Kidney (tissue), 22 donors: ENCODE measurements at places on chromosomes 2 and 18. TPM values are rescaled to one million over a fixed set of nuclear protein-coding genes. Genes with fewer than 3 reads are reported as not detected.
A peak's percentile ranks its signal among the peaks of the same experiment; 100 is the strongest.

GRCh38 chr18:21389903-21390302 is 147.9 kb downstream of the GREB1L start:
- no peak for DNase-seq

GRCh38 chr2:10235909-10236550 is 66.7 kb upstream of the HPCAL1 start:
- no peak for DNase-seq

GRCh38 chr18:79069717-79070151 is 540 bp downstream of the ATP9B start:
- DNase-seq: no peak

DNA sequence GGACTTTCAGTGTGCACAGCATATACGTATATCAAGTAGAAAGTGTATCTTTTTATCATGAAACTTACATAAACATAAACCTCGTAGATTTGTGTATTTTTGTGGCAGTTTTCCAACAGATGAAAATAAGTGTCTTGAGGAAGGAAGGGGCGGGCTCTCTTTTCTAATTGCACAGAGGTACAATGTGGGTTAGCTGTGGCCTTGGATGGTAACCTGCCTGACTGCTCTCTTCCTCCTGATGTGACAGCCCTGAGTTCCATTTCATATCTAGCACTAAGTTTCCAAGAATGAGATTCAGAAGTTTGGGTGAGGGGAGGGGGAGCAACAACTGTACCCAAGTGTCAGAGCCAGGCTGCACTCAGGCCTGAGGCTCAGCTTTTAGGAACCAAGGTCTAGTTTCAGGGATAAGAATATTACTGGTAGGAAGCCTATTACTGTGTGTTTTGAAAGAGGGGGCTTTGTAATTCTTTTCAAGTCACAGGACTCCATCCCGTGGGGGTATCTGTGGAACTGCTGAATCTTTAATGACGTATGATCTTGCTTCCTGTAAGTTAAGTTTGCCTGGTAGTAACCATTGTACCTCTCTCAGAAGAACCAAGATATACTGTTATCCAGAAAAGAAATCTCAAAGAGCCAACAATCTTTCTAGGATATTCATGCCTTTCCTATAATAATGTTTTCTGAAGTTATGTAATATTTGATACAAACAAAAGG is 483.7 kb downstream of the PTPRM start:
- no peak for DNase-seq

- no peak for DNase-seq
Observed at GRCh38 chr2:54504866-54505265, 48.7 kb downstream of the SPTBN1 start.

DNA sequence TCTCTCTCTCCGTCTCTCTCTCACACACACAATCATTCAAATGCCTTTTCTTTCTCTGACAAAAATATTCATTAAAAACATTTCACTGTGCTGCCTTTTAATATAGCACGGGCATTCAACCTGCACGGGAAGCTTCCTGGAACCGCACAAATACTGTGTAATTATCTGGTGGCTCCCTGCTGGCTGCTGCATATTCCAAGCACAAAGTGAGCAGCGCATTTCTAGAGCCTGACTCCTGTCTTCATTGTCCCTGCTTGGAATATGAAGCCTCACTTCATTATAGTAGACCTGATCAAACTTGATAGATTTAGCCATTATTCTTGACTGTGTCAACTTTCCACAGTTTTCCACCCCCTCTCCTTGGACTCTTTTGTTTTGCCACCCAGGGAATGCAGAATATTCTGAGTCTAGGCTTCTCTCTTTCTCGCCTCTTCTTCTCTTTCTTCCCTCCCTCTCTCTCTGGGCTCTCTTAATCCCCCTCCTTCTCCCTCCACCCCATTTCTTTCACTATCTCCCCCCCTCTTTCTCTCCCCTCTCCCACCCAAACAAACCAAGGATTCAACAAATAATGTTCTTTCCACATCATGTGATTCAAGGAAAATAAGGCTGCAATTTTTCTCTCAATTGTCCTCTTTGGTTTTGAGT is 672.1 kb upstream of the FANCL start:
- DNase-seq: no peak

- DNase-seq: peak; percentile 41
Observed at GRCh38 chr2:221124532-221125240, 447.4 kb downstream of the EPHA4 start.

GRCh38 chr2:72138011-72138881 is 9.4 kb downstream of the CYP26B1 start:
- no peak for DNase-seq

- no peak for DNase-seq
Observed at GRCh38 chr18:3692691-3693090, 242.7 kb downstream of the TGIF1 start.

- DNase-seq: no peak
Observed at GRCh38 chr2:143255899-143256298, 126.7 kb downstream of the ARHGAP15 start.

- peak; percentile 28 for DNase-seq
Observed at GRCh38 chr2:1652034-1652790, 92.1 kb downstream of the PXDN start.

DNA sequence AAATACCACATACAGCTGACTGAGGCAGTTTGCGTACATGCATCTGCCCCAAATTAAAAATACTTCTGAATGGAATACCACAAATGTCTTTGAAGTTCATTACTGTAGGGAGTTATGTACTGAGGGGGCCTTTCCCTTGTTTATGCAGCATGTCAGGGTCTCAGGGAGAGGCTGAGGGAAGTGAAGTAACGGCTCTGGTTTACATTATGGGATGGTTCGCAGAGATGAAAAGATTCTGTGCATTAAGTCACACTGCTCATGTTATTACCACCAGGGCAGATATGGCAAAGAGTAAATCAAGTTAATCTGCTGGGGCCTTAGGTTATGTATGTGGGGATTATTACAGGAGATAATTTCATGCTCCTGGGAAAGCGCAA is 385.9 kb upstream of the RND3 start:
- DNase-seq: peak; percentile 43

DNA sequence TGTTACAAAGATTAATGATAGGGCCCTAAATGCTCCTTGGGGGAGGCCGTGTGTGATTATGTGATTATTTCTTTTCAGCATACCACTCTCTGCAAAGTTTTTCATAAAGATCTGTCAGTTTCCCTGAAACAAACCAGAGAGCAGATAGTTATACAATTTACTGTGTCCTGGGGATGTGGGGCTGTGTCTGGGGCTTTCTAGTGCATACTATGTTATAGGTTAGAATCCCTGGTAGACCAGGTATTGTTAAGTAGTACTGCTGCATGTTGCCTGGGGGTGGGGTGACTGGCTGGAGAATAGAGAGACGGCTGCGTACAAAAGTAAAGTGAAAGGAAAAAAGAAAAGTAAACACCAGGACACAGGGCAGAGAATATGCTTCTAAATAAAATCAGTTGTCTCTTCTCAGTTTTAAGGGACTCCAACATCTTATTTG is 3.3 kb upstream of the CCBE1 start:
- no peak for DNase-seq

- DNase-seq: no peak
Observed at GRCh38 chr2:96330407-96330806, 5.2 kb upstream of the NCAPH start.

The SPP2 gene
- not detected for polyA plus RNA-seq

The ABCG8 gene
- 0.09 TPM for polyA plus RNA-seq

The IL36B gene
- polyA plus RNA-seq: not detected

The IRS1 gene
- polyA plus RNA-seq: 4.5 TPM

The CDK15 gene
- 0.11 TPM for polyA plus RNA-seq

The NPPC gene
- not detected for polyA plus RNA-seq

The KATNAL2 gene
- polyA plus RNA-seq: 13.4 TPM

The SGO2 gene
- polyA plus RNA-seq: 0.69 TPM
